ENCODE measurements at places on chromosomes 13 and 19.
A peak's percentile ranks its signal among the peaks of the same experiment; 100 is the strongest.

DNA sequence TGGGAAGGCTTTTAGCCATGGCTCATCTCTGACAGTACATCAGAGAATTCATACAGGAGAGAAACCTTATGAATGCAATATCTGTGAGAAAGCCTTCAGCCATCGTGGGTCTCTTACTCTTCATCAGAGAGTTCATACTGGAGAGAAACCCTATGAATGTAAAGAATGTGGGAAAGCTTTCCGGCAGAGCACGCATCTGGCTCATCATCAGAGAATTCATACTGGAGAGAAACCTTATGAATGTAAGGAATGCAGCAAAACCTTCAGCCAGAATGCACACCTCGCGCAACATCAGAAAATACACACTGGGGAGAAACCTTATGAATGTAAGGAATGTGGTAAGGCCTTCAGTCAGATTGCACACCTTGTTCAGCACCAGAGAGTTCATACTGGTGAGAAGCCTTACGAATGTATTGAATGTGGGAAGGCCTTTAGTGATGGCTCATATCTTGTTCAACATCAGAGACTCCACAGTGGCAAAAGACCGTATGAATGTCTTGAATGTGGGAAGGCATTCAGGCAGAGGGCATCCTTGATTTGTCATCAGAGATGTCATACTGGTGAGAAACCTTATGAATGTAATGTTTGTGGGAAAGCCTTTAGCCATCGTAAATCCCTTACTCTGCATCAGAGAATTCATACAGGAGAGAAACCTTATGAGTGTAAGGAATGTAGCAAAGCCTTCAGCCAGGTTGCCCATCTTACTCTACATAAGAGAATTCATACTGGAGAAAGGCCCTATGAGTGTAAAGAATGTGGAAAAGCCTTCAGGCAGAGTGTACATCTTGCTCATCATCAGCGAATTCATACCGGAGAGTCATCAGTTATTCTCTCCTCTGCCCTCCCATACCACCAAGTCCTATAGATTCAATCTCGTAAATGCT, 10.7 kb downstream of the ZNF470 start:
- DNase-seq = no peak

- DNase-seq = no peak
Observed at GRCh38 chr13:29125191-29125933, 305.2 kb downstream of the MTUS2 start.

DNA sequence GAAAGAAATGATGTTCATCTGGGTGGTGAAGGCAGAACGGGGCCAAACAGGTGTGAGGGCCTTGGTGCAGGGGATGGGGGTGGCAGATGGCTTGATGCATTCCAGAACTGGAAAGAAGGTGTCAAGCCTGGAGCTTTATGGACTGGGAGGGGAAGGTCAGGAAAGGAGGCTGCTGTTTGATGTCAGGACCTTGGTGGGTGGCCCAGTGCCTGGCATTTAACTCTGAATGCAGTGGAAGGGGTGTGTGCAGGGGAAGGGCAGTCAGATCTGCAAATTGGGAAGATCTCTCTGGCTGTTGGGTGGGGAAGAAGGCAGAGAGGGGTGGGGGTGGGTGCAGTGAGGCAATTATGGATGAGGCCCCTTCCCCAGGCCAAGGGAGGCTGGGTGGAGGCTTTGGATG, 11.7 kb downstream of the KCTD15 start:
- DNase-seq = no peak

- no peak for DNase-seq
Observed at GRCh38 chr19:4531562-4532165, 3.4 kb downstream of the PLIN5 start.

- DNase-seq = no peak
Observed at GRCh38 chr19:21084343-21084742, 2.3 kb downstream of the ZNF714 start.

- DNase-seq = peak; percentile 49
Observed at GRCh38 chr13:40388617-40389016, 277.8 kb downstream of the FOXO1 start.

GRCh38 chr19:293436-294110, 2.4 kb upstream of the PLPP2 start:
- DNase-seq = no peak

DNA sequence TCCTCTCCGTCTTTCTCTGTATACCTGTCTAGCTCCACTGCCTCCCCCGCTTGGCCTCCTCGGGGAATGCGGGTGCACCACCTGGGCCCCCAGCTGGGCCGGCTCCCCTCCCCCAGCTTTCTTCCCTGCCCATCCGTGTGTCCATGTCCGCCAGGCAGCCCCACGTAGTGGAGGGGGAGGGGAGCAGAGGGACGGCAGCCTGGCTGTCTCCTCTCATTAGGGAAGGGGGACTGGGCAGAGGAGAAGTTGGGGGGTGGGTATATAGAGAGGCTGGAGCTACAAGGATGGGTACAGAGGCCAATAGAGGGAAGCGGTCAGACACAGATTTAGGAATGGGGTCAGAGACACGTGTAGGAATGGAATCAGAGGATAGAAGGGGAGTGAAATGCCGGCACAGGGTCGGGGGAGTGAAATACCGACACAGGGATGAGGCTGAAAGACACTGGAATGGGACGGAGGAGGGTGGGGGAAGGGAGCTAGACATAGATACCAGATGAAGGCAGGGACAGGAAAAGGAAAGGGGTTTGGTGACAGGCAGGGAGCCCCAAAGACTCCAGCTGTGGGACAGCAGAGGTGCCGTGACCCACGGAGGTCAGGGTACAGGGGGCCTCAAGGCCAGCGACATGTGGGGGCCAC, 2.8 kb downstream of the NECTIN2 start:
- DNase-seq = no peak

- DNase-seq = no peak
Observed at GRCh38 chr13:31038834-31039552, 106.5 kb downstream of the TEX26 start.

GRCh38 chr13:99989276-99990125, 7.9 kb downstream of the ZIC2 start:
- no peak for DNase-seq

GRCh38 chr13:97555034-97555433, 121.1 kb downstream of the RAP2A start:
- DNase-seq = no peak

GRCh38 chr19:35355791-35356460, 2.3 kb upstream of the FFAR3 start:
- no peak for DNase-seq

GRCh38 chr13:51585696-51586095, 1.4 kb downstream of the WDFY2 start:
- no peak for DNase-seq

DNA sequence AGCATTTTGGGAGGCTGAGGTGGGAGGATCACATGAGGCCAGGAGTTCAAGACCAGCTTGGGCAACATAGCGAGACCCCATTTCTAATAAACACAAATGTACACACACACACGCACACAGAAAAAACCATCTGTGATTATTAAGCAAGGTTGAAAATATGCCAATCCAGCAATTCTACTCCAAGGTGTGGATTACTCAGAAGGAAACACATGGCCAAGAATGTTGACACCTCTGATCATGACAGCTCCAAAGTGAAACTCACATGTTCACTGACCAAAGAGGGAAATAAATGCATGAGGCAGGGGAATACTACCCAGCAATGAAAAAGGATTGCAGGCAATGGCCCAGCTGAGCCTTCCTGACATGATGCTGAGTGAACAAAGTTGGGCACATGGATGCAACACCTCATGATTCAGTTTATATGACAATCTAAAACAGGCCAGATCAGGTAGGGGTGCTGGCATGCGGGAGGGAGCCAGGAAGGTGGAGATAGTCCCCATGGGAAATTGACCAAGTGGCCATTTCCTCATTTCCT, 4.4 kb downstream of the DOCK6 start:
- DNase-seq = no peak

DNA sequence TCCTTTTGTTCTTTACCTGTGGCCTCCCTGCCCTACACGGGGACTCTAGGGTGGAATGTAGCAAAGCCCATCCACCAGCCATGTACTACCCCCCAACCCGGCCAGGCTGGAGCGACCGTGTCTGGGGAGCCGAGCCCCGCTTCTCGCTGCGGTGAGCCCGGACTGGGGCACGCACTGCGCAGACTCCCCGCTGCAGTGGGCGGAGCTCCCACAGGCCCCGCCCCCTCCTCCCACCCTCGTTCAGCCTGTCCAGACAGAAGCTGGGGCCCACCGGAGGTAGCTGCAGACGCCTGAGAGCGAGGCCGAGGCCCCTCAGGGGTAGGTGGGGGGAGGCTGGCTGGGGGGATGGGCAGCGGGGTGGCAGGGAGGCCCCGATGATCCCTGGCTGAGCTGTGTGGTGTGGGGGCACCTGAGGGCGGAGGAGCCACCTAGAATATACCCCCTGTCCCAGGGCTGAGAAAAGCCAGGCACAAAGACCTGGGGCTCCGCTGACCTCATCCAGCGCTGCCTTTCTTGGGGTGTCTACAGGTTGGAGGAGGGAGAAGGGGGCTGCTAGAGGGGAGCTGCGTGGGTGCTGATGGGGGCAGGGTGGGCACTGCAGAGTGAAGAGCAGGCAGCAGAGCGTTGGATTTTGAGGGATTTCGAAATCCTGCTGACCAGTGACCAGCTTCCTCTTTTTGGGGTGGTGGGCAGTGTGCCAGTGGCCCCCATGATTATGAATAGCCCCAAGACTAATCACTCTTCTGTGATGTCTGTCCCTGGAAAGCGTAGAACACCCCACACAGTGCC, 17.3 kb downstream of the PLD3 start:
- no peak for DNase-seq

DNA sequence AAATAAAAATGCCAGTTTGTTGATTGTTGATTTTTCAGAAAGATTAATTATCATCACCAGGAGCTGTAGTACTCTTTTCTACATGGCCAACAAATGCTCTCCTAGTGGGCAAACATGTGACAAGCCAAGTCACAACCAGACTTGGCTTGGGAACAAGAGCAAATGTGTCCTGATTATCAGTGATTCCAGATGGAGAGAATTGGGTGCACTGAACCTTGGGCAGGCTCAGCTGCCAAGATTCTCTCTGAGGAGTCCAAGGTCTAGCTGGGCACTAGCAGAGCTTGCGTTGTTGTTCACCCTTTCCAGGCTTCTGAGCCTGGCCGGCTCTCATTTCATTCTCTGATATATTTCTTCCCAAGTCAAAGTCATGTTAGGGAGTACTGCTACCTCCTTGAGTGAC, 27.3 kb upstream of the GPI start:
- DNase-seq = no peak

DNA sequence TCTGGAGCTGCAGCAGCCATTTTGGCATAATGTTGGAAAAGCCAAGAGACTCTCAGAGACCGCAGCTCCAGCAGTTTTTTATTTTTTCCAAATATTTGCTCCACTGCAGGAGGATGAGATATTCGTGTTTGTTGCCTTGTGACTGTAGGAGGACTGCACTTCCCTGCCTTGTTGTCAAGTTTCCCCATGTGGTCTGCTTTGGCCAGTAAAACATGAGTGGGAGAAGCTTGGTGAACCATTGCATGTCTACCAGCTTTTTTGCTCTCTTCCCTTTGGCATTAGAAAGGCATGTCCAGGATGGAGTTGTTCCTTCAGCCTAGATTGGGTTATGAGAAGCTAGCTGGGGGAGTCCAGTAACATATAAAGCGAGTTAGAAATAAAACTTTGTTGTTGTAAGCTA, 47.7 kb upstream of the ALOX5AP start:
- DNase-seq = no peak

DNA sequence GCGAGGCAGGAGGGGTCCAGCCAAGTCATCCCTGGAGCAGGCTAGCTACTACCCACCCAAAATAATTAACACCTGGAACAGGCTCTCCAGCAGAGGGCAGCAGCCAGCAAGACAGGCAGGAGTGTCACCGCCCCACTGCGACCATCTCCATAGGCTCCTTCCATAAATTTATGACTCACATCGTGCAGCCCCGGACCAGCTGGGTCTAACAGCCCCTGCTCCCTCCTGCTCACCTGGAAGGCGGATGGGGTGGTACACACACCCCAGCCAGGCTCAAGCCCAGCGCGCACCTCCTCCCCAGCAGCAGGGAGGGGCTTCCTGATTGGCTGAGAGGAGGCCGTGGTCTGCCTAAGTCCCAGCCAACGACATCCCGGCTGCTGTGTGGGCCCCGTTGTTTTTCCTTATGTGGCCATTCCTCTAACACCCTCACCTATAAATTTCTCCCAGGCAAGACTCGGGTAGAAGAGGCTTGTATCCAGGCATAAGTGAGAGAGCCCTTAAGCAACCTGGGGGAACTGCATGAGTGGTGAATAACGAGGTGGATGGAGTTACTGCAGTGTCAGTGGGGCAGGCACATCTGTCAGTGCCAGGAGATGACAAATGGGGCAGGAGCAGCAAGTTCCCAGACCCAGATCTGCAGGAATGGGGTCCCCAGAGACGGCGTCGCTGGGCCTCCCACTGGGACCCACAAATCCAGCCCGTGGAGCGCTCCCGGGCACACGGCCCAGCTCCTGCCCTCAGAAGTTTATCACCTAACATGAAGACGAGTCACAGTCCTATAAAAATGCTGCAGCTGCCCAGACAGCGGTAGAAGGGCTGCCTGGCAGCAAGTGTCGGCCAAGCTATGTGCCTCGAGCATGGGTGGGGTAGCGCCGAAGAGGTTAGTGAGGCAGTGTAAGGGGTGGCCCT, 43.1 kb downstream of the CEBPG start:
- DNase-seq = peak; percentile 34

- DNase-seq = peak; percentile 59
Observed at GRCh38 chr19:9796113-9796773, 22.6 kb downstream of the FBXL12 start.

DNA sequence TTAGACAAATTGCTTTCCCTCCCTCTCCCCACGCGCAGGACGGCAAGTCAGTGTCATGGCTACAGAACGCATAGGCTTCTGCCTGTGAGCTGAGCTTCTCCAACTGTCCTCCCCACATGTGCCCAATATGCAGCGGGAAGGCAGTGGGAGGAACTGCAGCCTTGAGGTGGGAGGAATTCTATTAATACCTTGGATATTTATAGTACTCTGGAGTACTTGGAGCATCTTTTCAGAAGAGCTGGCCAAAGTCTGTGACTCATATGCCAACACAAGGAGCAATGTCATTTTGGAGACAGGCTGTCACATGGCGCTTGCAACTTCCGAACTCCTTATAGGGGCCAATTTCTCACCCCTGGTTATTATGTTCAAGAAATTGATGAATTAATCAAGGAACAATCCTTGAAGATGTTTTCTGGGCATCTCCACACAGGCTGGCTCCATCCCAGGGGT, 245.0 kb upstream of the SERP2 start:
- no peak for DNase-seq

GRCh38 chr13:29964181-29964845, 113.9 kb upstream of the UBL3 start:
- no peak for DNase-seq

Data from activated naive CD8-positive, alpha-beta T cell treated with anti-CD3 and anti-CD28 coated beads, Interleukin-2, amount 50 U/mL, for 16 hours (primary cell).